ENCODE measurements at places on chromosomes 11 and 22. TPM values are rescaled to one million over a fixed set of nuclear protein-coding genes. Genes with fewer than 3 reads are reported as not detected.

P2RX3 gene
- total RNA-seq, result not detected

CCDC86 gene
- 3.9 TPM for total RNA-seq

STIP1 gene
- 62.9 TPM for total RNA-seq

OR8D4 gene
- 0.25 TPM for total RNA-seq

CECR2 gene
- 5.4 TPM for total RNA-seq

SCGB2A2 gene
- not detected for total RNA-seq

ARRB1 gene
- 49.4 TPM for total RNA-seq

UCP3 gene
- 0.98 TPM for total RNA-seq

SEPTIN3 gene
- total RNA-seq, result 172 TPM

TUBA8 gene
- 0.98 TPM for total RNA-seq

CHCHD10 gene
- 5.4 TPM for total RNA-seq

INS gene
- not detected for total RNA-seq

PLAAT3 gene
- total RNA-seq, result 3.7 TPM

HEPHL1 gene
- not detected for total RNA-seq

SCUBE2 gene
- 3.9 TPM for total RNA-seq

SYT13 gene
- 130 TPM for total RNA-seq

TYR gene
- not detected for total RNA-seq

NR1H3 gene
- total RNA-seq, result 5.7 TPM

CYB5R2 gene
- 2.2 TPM for total RNA-seq

DKK3 gene
- total RNA-seq, result 197 TPM

WNT11 gene
- 6.4 TPM for total RNA-seq

POU2AF2 gene
- not detected for total RNA-seq

SCARF2 gene
- total RNA-seq, result 2.5 TPM

B4GALNT4 gene
- total RNA-seq, result 67.6 TPM

LPXN gene
- 2.0 TPM for total RNA-seq

NAP1L4 gene
- 185 TPM for total RNA-seq

BAIAP2L2 gene
- 0.25 TPM for total RNA-seq

CDKN1C gene
- total RNA-seq, result 25.8 TPM

GGTLC3 gene
- total RNA-seq, result not detected

DRG1 gene
- 47.0 TPM for total RNA-seq

APOL1 gene
- total RNA-seq, result 0.74 TPM

LRRC10B gene
- total RNA-seq, result 2.5 TPM

PHLDB1 gene
- total RNA-seq, result 57.0 TPM

ZBTB16 gene
- total RNA-seq, result 8.4 TPM

RHOD gene
- 0.49 TPM for total RNA-seq

CD6 gene
- 0.74 TPM for total RNA-seq

SPINDOC gene
- total RNA-seq, result 8.1 TPM

LRRC4C gene
- 63.4 TPM for total RNA-seq

PLAAT5 gene
- 1.5 TPM for total RNA-seq

WNT7B gene
- total RNA-seq, result 2.7 TPM

PNPLA3 gene
- 17.2 TPM for total RNA-seq

UBQLN3 gene
- under 0.01 TPM for total RNA-seq

FIBIN gene
- total RNA-seq, result 4.4 TPM

KIAA1671 gene
- 7.4 TPM for total RNA-seq

SLC16A8 gene
- total RNA-seq, result 1.2 TPM

PRODH gene
- total RNA-seq, result 0.74 TPM

ATF4 gene
- 72.0 TPM for total RNA-seq

SPDYC gene
- total RNA-seq, result not detected

OR52E8 gene
- total RNA-seq, result not detected

C11orf86 gene
- not detected for total RNA-seq

SSTR3 gene
- total RNA-seq, result under 0.01 TPM

RAB38 gene
- total RNA-seq, result 0.74 TPM

Measured in temporal lobe (tissue), 4 donors.